Activated naive CD4-positive, alpha-beta T cell treated with anti-CD3 and anti-CD28 coated beads, Interleukin-2, amount 10 ng/mL, durations not matched to agents 7 days and 5 days (primary cell): ENCODE measurements at places on chromosomes 4 and X.

- H3K36me3 ChIP-seq, result no peaks in the 10 kb centered on the region
- H3K4me1 ChIP-seq, result no peaks in the 10 kb centered on the region
- H3K27ac ChIP-seq, result no peak overlapping the region
- no peak overlapping the region for H3K4me3 ChIP-seq
- no peak for DNase-seq
Measured at GRCh38 chr4:35644591-35644990, 599.7 kb downstream of the ARAP2 start.

DNA sequence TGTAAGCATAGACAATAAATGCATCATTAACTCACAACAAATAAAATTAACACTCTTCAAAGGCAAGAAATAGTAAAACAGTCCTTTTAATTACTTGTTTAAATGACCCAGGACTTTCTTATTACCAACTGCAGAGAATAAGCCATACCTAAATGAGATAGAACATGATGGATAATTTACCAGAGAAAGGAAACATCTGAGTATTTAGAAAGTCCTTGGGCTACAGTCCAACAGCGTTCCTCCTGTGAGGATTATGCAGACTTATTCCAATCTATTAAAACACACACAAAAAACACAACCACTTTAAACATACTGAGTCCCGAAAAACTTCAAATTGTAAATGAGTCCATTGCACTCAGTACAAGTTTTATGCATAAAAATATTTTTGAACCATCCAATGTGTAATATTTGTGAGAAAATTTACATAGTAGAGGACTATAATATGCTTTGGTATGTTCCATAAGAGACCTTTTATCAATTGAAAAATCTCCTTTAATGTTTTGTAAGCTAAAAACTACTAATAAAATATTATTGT lies 129.2 kb downstream of the NR3C2 start:
- H3K27ac ChIP-seq, result no peak overlapping the region
- H3K4me3 ChIP-seq, result no peak overlapping the region
- no peak for DNase-seq
- H3K4me1 ChIP-seq, result no peaks in the 10 kb centered on the region
- H3K27me3 ChIP-seq, result no peaks in the 10 kb centered on the region

DNA sequence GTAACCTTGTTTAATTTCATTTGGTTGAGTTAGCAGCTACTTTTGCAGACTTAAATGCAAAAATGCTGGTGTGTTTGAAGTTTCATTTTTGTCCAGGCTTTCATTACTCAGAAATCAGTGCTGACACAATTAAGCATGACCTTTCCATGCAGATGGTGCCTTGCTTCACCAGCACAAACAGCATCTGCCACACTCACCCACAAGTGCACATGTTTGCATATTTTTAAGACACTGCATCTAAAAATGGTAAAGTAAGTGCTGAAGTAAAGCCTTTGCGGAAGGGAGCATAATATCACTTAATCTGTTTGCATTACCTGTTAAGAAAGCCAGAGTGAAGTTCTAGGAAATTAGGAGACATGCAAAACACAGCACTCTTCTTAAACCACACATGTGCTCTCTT lies 7.3 kb upstream of the DAPP1 start:
- peaks cover 16% of the 10 kb centered on the region for H3K4me1 ChIP-seq
- no peak overlapping the region for H3K27ac ChIP-seq
- H3K27me3 ChIP-seq, result peaks cover 27% of the 10 kb centered on the region
- no peaks in the 10 kb centered on the region for H3K36me3 ChIP-seq

GRCh38 chr4:57037982-57038604 lies 59.4 kb downstream of the POLR2B start:
- H3K36me3 ChIP-seq, result peaks cover 3% of the 10 kb centered on the region
- peaks cover 22% of the 10 kb centered on the region for H3K27me3 ChIP-seq
- no peak overlapping the region for H3K4me3 ChIP-seq
- no peak for DNase-seq
- H3K27ac ChIP-seq, result no peak overlapping the region

GRCh38 chr4:132614682-132615081 lies 534.4 kb upstream of the PCDH10 start:
- no peak overlapping the region for H3K27ac ChIP-seq
- no peak overlapping the region for H3K4me3 ChIP-seq
- H3K4me1 ChIP-seq, result no peaks in the 10 kb centered on the region
- no peaks in the 10 kb centered on the region for H3K36me3 ChIP-seq
- H3K27me3 ChIP-seq, result no peaks in the 10 kb centered on the region

DNA sequence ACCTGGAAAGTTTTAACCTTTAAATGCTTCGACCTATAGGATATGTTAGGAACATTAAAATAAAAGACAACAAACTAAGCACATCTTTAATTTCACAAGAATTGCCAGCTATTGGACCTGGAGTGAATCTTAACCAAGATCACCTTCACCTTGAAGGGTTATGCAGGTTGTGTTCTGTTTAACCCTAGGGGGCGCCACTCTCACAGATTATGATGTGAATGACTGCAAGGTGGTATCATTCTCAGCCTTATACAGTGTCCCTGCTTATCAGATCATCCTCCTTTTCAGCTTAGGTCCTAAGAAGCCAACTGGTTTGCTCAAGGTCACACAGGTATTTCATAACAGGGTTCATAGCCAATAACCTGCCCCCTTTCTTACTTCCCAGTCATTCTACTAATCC lies 23.5 kb downstream of the INTS6L start:
- peaks cover 27% of the 10 kb centered on the region for H3K36me3 ChIP-seq
- H3K27ac ChIP-seq, result peak overlapping the region; percentile 25
- no peaks in the 10 kb centered on the region for H3K27me3 ChIP-seq
- no peak overlapping the region for H3K4me3 ChIP-seq
- H3K4me1 ChIP-seq, result peaks cover 27% of the 10 kb centered on the region
- peak; percentile 33 for DNase-seq

DNA sequence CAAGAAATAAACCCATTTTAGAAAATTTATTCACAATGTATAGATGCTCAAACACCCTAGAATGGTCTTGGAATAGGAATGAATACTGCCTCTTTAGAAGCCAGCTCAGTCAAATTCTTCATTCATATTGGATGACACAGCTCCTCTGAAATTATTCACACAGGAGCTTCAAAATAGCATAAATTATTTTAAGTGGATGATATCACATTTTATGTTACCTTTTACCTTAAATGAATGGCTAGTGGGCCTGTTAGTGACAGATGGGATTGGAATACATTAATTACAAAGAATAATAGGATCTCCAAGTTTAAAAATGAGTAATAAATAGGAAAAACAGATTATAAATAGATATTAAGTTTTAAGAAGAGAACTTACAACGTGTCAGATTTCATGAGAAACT lies 184.4 kb downstream of the GABRB1 start:
- H3K4me3 ChIP-seq, result no peak overlapping the region
- no peak overlapping the region for H3K27ac ChIP-seq
- DNase-seq, result no peak
- H3K27me3 ChIP-seq, result no peaks in the 10 kb centered on the region

DNA sequence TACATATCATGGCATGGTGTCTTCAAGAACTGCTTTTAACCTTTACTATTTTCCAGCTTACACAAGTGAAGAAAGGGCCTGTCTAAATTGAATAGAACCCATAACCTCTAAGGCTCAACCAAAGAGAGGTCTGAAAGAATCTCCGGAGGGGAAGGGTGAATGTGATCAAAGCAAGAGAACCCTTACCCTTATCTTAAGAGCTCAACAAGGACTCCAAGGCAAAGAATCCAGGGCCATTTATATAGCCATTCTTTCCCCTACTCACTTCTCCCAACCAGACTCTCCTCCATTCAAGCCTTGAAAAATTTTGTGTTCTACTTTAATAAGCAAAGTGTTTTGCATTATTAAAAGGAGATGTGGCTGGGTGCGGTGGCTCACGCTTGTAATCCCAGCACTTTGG lies 118.7 kb downstream of the SH3RF1 start:
- H3K27me3 ChIP-seq, result no peaks in the 10 kb centered on the region
- H3K4me1 ChIP-seq, result no peaks in the 10 kb centered on the region
- no peaks in the 10 kb centered on the region for H3K36me3 ChIP-seq
- no peak overlapping the region for H3K4me3 ChIP-seq

- H3K27me3 ChIP-seq, result peaks cover 4% of the 10 kb centered on the region
- H3K27ac ChIP-seq, result no peak overlapping the region
- no peak for DNase-seq
- no peak overlapping the region for H3K4me3 ChIP-seq
- H3K36me3 ChIP-seq, result no peaks in the 10 kb centered on the region
Measured at GRCh38 chr4:2353222-2354107, 65.0 kb downstream of the ZFYVE28 start.

- H3K27ac ChIP-seq, result no peak overlapping the region
- no peak overlapping the region for H3K4me3 ChIP-seq
- no peaks in the 10 kb centered on the region for H3K27me3 ChIP-seq
Measured at GRCh38 chr4:31360786-31361185, 640.6 kb downstream of the PCDH7 start.

DNA sequence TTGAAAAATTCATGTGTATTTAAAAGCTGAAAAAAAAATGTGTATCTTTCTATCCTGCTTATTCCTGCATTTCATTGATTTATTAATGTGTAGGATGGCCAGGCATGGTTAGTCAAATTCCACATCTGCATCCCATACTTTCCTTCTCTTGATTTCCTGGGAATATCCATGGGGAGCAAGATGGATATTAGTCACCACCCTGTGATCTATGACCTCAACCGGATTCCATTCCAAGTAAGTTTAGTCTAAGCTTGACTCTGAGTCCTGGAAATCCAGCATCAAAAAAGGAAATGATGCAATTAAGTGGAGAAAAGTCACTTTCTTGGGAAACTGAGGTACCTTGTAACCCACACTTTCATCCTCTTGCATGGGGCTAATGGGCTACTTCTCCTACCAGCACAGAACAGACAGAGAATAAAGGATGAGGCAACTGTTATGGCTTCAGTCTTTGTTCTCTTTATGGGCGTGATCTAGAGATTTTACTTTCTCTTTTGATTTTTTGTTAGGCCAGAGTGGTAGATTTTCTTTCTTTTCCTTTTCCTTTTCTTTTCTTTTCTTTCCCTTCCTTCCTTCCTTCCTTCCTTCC lies 17.1 kb upstream of the BEX4 start:
- DNase-seq, result no peak
- H3K4me1 ChIP-seq, result peaks cover 7% of the 10 kb centered on the region
- no peaks in the 10 kb centered on the region for H3K27me3 ChIP-seq
- H3K27ac ChIP-seq, result no peak overlapping the region

DNA sequence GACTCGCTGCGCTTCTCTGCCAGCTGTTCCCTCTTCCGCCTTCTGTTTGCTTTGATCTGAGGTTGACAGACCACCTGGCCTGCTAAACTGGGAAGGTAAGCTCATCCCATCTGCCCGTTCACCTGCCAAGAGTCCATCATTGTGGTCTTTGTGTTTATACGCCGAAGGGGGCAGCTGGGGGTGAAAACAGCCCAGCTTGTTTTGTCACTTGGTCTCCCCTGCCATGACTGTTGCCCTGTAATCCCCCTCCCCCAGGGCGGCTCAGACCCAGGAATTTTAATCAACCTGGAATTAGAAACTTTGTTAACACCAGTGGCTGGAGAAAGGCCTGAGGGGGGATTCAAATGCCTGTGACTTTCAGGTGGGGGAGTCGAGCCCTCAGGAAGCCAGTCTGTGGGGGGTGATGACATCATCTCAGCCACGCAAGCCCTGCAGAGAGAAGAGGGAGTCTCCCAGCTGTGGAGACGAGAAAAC lies 333.3 kb downstream of the BCOR start:
- H3K4me3 ChIP-seq, result no peak overlapping the region
- peaks cover 17% of the 10 kb centered on the region for H3K4me1 ChIP-seq
- H3K27ac ChIP-seq, result no peak overlapping the region
- no peaks in the 10 kb centered on the region for H3K27me3 ChIP-seq
- no peaks in the 10 kb centered on the region for H3K36me3 ChIP-seq
- no peak for DNase-seq
